ENCODE measurements at places on chromosomes 13 and 19. TPM values are rescaled to one million over a fixed set of nuclear protein-coding genes. Genes with fewer than 3 reads are reported as not detected.

CFAP97D2 gene
- not detected for total RNA-seq

ZNF71 gene
- total RNA-seq = 11.2 TPM

ACER1 gene
- total RNA-seq = not detected

YJEFN3 gene
- total RNA-seq = 0.51 TPM

GZMM gene
- not detected for total RNA-seq

GNG8 gene
- not detected for total RNA-seq

ZNF772 gene
- 11.2 TPM for total RNA-seq

ZNF441 gene
- 3.9 TPM for total RNA-seq
